Astrocyte (in vitro differentiated cells and primary cell): ENCODE measurements at places on chromosomes 1 and 21.

DNA sequence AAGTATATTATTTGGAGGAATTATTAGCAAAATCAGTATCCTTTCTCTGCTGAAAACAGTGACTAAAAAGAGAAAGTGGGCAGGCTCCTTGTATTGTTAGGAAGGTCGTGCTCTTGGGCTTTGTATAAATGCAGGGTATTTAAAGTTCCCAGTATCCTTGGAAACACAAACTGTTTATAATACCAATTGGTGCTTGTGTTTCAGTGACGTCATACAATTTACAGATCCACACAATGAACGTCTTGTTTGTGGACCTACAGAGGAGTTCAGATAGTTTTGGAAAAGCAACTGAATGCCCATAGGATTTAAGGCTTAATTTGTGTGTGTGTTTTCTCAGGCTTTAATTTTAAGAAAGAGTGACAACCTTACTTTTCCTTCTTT is 168.2 kb downstream of the RASAL2 start:
- no peaks in the 10 kb centered on the region for H3K36me3 ChIP-seq
- no peak overlapping the region for H3K4me3 ChIP-seq
- H3K27me3 ChIP-seq = no peaks in the 10 kb centered on the region
- DNase-seq = peak; percentile 80

DNA sequence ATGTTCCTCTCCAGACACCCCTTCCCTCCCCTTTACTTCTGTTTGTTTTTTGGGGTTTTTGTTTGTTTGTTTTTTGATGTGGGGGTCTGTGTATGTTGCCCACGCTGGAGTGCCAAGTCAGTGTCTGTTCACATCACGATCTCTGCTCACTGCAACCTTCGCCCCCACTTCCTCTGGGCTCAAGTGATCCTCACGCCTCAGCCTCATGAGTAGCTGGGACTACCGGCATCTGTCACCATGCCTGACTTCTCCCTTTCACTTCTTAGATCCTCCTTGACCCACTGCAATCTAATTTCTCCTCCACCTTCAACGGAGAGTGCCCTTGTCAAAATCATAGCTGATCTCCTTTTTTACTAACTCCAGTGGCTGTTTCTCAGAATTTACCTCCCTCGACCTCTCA is 100.7 kb upstream of the KIF26B start:
- no peaks in the 10 kb centered on the region for H3K36me3 ChIP-seq

GRCh38 chr1:205604059-205604458 is 27.8 kb downstream of the ELK4 start:
- H3K27me3 ChIP-seq = no peaks in the 10 kb centered on the region
- H3K4me1 ChIP-seq = peaks cover 15% of the 10 kb centered on the region
- peaks cover 5% of the 10 kb centered on the region for H3K36me3 ChIP-seq
- H3K4me3 ChIP-seq = no peak overlapping the region
- no peak for DNase-seq
- H3K27ac ChIP-seq = no peak overlapping the region

DNA sequence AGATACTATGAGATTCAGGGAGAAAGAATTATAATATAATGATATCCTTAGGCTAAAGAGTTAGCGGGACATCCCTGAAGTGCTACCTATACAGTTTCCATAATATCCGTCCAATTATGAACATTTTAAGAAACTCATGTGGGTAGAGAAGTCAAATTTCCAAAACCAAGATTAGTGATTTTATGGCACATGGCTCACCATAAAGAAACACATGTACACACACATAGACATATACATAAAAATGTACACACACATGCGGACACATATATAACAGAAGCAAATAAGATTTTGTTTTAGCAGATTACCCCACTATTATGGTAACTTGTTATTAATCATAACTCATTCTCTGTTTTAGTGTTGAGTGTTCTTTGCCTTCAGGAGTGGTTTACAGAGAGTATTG is 566.7 kb upstream of the NEGR1 start:
- H3K36me3 ChIP-seq = no peaks in the 10 kb centered on the region
- H3K4me1 ChIP-seq = no peaks in the 10 kb centered on the region
- no peak for DNase-seq
- no peaks in the 10 kb centered on the region for H3K27me3 ChIP-seq
